Stimulated activated CD4-positive, alpha-beta T cell treated with anti-CD3 and anti-CD28 coated beads, Interleukin-4, amount 100 ng/mL, for 24 hours (primary cell): ENCODE measurements at places on chromosomes 16 and 17.

DNA sequence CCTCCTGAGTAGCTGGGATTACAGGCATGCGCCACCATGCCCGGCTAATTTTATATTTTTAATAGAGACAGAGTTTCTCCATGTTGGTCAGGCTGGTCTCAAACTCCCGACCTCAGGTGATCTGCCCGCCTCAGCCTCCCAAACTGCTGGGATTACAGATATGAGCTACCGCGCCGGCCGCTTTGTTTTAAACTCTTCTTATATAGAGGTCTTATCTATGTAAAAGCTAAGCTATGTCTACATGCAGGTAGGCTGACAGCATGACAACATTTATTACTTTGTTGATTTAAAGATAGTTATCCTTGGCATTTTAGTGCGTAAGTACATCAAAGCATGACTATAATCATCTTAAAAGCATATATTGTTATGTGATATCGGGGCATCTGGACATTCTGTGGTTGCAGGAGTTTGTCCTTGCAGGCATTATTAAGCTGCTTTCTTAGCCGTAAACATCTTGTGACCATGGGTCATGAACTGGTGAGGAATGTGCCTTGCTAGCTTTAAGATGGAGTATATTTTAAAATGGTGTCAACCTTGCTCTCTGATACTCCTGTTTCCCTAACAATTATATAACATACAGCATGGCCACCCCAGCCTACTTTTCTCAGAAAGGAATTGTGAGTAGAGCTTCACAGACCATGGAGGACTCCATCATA, 45.8 kb upstream of the TAOK1 start:
- no peak for DNase-seq

DNA sequence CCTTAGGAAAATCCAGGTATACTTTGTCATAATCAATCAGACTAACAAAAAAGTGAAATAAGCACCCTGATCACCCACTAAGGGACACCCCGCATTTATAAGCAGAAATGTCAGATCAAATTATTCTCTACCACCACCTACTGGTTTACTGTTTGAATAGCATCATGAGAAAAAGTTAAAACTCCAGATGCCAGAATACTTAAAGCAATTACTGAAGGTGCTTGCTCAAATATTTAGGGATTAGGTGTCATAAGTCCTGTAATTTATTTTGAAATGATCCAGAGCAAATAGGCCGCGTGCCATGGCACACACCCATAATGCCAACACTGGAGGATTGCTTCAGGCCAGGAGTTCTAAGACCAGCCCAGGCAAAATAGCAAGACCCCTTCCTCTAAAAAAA, 2.3 kb downstream of the TOP2A start:
- DNase-seq, result no peak

- no peak for DNase-seq
Measured at GRCh38 chr17:19015428-19015827, 10.9 kb upstream of the FAM83G start.

- no peak for DNase-seq
Measured at GRCh38 chr17:34652021-34652555, 72.7 kb downstream of the TMEM132E start.

DNA sequence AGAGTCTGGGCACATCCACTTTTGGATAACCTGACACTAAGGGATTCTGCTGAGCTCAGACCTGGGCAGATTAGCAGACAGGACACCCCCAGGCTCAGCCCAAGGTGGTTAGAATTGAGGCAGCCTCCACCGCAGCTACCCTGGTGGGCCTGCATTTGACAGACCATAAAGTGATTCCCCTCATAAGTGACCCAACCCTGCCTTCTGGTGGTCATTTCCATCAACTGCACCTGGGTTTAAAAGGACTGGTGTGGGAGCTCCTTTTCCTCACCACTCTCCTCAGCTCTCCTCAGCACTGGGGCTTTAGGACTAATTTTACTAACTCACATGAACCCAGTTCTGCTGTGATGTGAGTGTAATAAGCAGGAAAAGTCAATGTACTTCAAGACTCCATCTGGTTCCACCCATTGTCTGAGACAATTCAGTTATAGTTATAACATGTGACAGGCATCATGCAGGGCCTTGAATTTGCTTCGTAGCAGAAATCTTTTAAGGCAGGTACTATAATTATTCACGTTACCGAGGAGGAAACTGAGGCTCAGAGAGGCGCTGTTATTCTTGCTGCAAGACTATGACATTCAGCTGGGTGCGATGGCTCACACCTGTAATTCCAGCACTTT, 42.5 kb downstream of the MYH3 start:
- peak; percentile 7 for DNase-seq
